Activated CD4-positive, alpha-beta T cell treated with anti-CD3 and anti-CD28 coated beads, Interleukin-2, amount 50 U/mL, for 4 hours (primary cell): ENCODE measurements at places on chromosomes 12 and 14.

- DNase-seq = no peak
Observed at GRCh38 chr14:55706893-55707292, 126.9 kb downstream of the KTN1 start.

- no peak for DNase-seq
Observed at GRCh38 chr12:118498171-118498570, 121.8 kb downstream of the SUDS3 start.

GRCh38 chr14:97948841-97949240, 1151.7 kb downstream of the VRK1 start:
- no peak for DNase-seq

DNA sequence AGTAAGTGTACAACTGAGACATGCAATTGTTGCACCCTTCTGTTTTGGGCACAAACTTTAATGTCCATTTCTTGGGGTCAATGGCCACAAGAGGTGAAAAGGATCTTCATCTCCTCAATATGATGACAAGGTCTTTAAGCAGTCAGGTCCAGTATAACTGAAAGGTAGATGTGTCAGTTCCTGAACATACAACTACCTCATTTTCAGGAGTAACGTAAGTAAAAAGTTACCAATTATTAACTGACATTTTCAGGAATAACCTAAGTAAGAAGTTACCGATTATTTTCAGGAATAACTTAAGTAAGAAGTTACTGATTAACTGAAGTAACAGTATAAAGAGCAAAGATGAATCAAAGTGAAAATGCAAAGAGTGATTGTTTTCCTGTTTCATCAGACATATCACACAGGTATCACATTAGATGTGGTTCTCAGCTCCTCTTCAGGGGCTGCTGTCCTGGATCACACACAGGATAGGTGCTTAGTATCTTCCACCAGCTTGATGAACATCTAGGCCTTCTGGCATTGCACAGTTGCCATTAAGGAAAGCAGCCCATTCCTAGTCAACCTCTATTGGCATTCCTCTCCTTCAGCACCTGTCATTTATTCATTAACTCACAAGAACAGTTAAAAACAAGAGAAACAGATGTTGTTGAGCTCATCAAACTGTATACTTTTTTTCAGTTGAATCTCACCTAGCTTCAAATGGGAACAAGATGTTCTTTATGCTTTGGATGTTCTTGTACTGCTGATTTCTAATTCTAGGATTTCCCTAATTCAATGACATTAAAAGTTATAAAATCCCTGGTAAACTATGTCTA, 200.0 kb downstream of the FOXG1 start:
- DNase-seq = no peak

DNA sequence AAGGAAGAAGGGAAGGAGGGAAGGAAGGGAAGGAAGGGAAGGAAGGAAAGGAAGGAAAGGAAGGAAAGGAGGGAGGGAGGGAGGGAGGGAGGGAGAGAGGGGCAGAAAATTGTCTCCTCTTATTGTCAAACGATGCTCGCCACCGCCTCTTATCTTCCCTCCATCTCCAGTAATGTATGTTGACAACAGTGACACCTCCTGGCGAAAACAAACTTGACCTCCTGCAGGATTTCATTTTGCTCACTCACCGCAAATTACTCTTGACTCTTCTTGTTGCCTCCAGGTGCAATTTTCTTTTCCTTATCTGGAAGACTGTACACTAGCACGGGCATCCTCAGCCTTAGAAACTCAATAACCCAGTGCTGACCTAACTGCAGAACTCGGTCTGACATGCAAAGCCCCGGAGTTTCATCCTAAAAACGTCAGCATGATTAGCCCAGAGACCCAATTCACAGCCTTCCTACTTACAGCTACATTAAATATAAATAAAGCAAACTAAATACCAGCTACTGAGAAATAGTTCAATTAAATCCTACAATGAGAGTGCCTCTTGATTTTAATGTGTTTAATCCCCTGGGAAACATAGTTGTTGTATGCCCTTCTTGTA, 512.4 kb upstream of the TMPO start:
- DNase-seq = no peak

DNA sequence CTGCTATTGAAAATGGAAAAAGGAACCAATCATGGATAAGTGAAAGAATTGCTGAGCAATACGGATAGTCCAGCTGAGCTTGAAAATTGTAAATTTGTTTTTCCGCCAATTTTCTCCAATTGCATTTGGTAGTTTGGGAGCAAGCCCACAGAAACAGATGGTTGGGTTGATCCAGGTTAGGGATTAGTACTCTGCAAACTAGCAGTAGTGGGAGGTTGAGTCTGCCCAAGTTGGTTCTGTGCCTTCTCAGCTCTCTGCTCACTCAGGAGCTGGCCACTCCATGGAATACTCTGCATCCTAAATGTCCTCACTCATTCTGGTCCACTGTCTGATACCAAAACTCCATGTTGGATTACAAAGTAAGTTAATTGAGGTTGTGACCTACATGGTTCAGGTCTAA, 361.1 kb upstream of the ATP2B1 start:
- no peak for DNase-seq

GRCh38 chr12:102539651-102540553, 59.5 kb upstream of the IGF1 start:
- no peak for DNase-seq

DNA sequence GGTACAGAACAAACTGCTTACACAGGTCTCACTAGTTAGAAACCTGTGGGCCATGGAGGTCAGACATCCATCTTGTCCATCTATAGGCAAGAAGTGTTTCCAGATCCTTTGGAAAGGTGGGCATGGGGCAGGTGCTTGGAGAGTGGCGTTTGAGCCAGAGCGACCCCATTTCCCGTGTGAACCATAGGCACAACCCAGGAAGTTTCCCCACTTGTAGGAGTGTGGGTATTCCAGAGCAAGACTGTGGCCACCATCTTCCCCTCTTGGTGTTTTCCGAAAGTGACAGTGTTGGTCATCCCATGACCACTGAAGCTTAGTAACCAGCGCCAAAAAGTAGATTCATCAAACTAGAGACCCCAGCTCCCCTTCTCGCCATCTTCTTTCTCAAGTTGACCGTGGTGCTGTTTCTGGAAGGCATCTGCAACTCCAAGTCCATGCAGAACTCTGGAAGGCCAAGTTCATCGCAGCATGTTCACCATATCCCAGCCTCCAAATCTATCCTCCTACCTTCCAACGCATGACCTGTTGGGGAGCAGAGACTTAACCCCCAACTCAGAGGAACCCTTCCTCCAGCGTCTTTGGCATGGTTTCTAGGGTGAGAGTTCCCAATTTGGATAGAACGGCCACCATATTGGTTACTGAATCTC, 19.7 kb downstream of the PHETA1 start:
- no peak for DNase-seq

GRCh38 chr14:76720382-76720813, 40.9 kb upstream of the VASH1 start:
- no peak for DNase-seq

DNA sequence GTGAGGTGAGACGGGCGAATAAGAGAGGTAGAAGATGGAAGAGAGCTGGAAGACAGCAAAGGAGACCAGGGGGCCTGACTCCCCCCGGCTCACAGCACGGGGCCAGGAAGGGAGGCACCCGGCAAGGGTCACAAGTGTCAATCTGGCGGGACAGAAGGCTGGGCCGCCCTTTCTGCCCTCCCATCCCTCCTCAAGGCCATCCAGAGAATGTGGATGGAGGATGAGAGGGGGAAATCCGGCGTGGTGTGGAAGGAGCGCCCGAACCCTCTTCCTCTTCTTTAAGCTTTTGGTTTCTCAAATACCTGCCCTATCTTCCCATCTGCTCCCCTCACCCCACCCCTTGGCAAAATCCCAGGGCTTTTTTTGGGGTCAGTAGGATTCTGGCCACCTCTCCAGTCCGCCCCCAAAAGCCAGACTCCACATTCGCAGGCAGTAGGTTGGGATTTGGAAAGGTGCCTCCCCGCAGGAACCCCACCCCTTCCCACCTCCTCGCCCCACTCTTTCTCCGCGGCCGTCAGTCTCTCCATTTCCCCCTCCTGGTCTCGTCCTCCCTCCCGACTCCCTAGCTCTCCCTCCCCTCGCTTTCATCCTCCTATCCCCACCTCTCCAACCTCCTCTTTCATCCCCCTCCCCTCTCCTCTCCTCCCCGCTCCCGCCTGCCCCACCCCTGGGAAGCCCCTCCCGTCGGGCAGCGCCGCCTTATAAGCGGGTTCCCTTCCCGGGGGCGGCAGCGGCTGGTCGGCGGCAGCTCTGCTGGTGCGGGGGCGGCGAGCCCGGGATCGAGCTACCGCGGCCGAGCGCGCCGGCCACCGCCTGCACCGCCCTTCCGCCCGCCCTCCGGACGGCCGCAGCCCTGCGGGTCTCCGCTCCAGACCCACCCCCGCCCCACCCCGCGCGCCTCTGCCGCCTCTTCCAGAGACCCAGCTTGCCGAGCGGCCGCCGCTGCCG, at the start of gene PTMS:
PTMS (plus strand) TSS at position 730 of the 948 bp plus-strand sequence. CDS start 343 bp downstream, outside the sequence.
- DNase-seq = no peak

DNA sequence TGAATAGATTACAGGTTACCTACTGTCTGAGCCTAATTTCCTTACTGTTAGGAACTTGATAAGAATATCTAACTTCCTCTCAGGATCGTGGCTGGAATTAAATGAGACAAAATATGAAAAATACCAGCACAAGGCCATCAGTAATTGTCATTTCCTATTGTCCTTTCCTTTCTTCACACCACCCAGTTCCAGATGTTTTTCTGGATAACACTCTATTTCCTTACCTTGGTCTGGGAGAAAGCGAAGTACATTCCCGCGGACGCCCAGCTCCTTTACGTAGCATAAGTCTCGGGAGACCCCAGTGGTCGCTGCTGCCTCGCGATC, 376 bp downstream of the GDF3 start:
- no peak for DNase-seq

GRCh38 chr12:25876383-25877045, 82.0 kb upstream of the RASSF8 start:
- DNase-seq = no peak

GRCh38 chr12:42104087-42104486, 40.6 kb downstream of the GXYLT1 start:
- no peak for DNase-seq

GRCh38 chr12:50243507-50243906, 39.8 kb downstream of the LIMA1 start:
- no peak for DNase-seq

GRCh38 chr12:62760779-62761178, 174.2 kb downstream of the PPM1H start:
- no peak for DNase-seq

DNA sequence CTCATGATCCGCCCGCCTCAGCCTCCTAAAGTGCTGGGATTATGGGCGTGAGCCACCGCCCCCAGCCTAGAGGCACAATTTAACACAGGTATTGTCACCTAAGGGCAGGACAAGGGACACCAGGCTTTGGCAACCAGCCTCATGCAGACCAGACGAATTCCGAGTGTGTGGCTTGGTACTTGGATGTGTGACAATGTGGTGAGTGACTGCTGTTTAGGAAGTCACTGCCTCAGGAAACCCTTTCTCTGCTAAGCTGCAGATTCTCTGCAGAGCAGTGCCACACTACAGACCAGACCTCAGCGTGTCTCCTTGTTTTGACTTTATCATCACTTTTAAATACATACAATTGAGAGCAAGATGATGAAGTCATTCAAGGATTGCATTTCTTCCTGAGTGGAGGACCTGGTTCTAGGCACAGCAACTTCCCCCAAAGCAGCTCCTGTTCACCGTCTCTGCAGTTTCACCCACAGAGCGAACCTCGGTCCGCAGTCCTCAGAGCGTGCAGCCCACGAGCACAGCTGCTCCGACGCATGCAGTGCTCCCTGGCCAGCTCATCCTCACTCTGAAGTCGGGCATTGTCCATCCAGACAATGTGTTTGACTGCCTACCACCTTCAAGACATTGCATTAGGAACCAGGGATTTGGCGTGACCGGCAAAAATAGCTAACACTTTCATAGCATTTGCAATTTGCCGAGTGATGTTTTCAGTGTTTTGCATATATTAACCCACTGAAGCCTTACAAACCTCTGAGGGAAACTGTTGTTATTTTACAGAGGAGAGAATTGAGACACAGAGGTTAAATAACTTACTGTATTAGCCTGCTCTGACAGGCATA, 235.2 kb downstream of the CHST11 start:
- no peak for DNase-seq

DNA sequence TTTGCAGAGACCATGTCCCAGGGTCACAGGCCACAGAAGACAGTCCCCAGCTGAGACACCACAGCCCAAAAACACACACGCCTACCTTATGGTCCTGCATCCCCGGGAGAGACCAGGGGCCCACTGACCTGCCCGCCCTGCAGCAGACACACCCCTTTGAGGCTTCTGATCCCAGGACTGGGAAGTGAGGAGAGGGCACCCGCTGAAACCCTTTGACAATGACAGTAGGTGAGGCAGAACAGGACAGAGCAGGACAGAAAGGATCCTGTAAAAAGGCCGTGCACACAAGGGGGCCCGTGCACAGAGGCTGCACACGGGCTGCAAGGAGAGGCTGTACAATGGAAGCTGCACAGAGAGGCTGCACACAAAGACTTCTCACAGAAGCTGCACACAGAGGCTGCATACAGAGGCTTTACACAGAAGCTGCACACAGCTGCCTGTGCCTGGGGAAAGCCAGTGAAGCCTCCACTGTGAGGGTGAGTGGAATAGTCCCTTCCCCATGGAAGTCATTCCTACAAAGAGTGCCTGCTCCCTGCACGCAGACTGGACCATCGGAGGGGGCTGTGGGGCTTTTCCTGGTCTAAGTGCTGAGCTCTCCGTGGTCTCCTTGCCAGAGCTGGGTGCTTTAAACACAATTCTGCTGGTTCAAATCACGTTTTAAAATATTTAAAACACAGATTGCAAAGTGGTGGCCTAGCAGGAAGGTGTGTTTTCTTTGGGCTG, 16.6 kb upstream of the SFSWAP start:
- no peak for DNase-seq

- DNase-seq = no peak
Observed at GRCh38 chr14:105525326-105525725, 1.1 kb upstream of the TMEM121 start.

DNA sequence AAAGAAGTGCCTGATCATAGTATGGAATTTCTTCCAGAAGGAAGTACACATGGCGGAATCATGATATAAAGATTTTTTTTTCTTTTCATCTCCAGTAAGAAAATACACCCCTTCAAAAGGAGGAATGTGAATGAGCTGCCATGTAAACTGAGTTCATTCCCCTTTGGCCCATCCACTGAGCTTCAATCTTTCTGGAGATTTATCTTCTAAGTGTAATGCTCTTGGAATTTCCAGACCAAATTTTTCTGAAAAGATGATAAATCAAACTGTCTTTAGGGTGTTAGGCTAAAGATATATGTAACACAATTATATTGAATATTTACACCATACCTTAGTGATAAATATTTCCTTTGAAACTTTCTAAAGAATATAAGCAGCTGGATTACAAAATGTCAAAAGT, 5.2 kb downstream of the DCN start:
- DNase-seq = no peak
